NB4 (cell line): ENCODE measurements at places on chromosomes 3 and 15.

- DNase-seq = no peak
Observed at GRCh38 chr15:92690395-92690794, 34.8 kb upstream of the FAM174B start.

- no peak for DNase-seq
Observed at GRCh38 chr3:52073490-52073889, 17.1 kb upstream of the DUSP7 start.

- DNase-seq = no peak
Observed at GRCh38 chr3:53816425-53816824, 29.8 kb downstream of the CHDH start.

DNA sequence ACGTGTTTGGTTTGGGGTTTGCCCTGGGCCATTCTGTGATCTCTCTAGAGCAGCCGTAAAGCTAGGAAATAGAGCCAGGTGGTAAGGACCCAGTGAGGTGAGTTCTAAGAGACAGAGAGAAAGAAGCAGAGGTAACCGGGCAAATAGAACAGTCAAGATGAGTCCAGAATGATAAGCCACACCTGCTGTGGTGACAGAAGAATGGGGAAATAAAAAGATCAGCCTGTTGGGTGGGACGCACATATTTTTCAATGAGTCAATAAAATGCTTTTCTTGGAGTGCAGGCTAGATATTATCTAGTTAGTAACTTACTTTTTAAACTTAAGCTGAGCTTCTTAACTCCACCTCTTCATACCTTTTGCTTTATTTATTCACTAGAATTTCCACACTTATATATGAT, 135.0 kb downstream of the NFKBIZ start:
- DNase-seq = no peak

DNA sequence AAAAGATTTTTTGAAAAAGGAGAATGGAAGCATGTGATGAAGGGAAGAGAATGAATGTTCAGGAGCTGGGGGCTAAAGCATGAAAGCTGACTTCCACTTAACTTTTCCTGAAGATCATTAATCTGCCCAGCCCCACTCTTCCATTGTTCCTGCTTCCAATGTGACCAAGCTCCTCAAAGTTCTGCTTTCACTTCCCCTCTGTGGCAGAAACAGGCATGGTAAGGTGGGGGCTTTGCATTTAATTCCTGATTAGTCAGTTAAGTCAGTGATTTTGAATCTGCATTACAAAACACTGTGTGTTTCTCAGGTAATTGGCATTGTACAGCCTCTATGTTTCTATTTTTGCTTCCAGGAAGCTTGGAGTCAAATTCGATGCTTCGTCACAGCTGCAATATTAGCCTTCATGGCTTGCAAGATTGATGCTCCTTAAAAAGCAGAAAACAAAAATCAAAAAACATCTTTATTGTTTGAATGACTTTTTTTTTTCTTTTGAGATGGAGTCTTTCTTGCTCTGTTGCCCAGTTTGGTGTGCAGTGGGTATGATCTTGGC, 7.3 kb upstream of the TM6SF1 start:
- DNase-seq = peak; percentile 36

DNA sequence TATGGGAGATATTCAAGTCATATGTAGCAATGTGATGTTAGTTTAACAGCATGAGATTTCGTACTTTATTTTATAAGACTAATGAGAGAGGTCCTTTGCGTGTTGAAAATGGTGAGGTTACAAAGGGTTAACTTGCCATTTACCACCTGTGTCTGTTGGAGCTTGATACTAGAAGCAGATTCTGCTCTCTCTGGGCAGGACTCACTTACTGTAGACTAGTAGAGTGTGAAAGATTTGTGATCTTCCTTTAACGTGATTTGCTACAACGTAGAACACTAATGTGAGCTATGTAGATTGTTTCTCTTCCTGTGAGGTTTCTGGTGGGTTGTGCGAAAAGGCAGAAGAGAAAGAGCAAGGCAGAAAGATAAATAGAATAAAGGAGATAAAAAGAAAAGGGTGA, 1.1 kb downstream of the TP63 start:
- DNase-seq = no peak

- DNase-seq = peak; percentile 6
Observed at GRCh38 chr3:104273046-104273649, 1093.6 kb upstream of the ALCAM start.

GRCh38 chr15:93829115-93829870, 402.1 kb upstream of the MCTP2 start:
- DNase-seq = peak; percentile 88

DNA sequence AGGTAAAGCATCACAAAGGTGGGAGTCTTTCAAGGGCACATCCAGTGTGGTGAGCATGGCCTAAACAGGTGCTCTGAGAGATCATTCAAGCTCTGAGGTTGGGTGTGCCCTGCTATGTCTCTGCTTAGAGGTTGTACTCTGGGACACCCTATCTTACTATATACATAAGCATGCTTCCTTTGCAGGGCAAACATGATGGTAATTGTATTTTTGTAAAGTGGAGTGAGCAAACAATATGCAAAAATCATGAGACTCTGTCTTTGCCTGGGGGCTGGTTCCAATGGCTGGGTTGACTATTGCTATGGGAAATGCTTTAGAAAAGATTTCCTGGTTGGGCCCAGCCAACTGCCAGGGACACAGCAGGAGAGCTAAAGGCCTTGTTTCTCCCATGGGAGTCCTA, 315.1 kb upstream of the TLE3 start:
- DNase-seq = no peak

- DNase-seq = peak; percentile 82
Observed at GRCh38 chr3:152241142-152242017, 27.3 kb upstream of the MBNL1 start.

DNA sequence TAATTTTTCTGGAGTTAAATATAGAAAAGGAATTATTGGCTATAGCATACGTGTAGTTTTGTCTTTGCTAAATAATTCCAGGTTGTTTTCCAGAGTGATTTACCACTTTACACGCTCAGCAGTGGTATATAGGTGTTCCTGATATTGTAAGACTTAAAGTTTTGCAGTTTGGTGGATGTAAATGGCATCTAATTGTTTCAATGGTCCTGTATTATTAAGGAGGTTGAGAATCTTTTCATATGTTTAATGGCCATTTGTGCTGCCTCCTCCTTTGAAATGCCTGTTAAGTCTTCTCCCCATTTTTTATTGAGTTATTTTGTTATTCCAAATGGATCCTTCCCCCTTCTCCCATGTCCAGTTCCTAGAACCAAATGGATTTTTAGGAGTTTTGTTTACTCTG, 26.4 kb upstream of the P4HTM start:
- no peak for DNase-seq

- no peak for DNase-seq
Observed at GRCh38 chr3:115052906-115053305, 94.2 kb downstream of the ZBTB20 start.

GRCh38 chr3:99131876-99132275, 230.4 kb upstream of the DCBLD2 start:
- no peak for DNase-seq

DNA sequence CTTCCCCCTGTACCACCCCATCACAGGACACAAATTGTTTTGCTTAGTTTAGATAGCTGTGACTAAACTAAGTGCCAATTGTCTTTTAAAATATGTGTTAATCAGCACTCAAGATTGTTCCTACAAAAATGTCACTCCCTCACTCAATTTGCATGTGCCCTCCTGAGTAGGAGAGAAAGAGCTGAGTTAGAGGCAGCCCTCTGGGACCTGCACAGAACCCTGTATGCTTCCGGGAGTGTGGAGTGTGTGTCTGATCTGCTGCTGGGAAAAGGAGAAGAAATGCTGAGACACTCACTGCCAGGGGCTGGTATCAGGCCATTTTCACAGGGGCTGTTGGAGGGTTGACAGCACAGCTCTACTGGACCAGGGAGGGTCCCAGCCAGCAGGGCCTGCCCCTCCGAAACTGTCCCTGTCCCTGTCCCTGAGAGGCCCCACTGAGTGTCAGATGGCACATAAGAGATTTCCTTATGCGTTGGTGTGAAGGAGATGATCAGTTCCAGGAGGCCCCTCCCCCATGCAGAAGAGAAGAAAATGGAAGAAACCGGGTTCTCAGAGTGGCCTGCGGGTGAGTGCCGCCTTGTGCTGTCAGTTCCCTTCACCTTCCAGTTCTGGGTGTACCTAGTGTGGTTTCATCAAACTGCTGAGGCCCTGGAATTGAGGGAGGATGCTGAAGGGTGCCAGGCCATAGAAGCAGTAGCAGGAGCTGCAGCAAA, 3.9 kb upstream of the B3GNT5 start:
- DNase-seq = no peak

- no peak for DNase-seq
Observed at GRCh38 chr15:69435985-69436384, 16.6 kb upstream of the RPLP1 start.

- DNase-seq = no peak
Observed at GRCh38 chr15:68580883-68581155, 2.0 kb downstream of the CORO2B start.

- no peak for DNase-seq
Observed at GRCh38 chr15:68798346-68799094, 22.2 kb downstream of the ANP32A start.

- DNase-seq = no peak
Observed at GRCh38 chr15:72497402-72497801, 23.3 kb downstream of the ARIH1 start.

DNA sequence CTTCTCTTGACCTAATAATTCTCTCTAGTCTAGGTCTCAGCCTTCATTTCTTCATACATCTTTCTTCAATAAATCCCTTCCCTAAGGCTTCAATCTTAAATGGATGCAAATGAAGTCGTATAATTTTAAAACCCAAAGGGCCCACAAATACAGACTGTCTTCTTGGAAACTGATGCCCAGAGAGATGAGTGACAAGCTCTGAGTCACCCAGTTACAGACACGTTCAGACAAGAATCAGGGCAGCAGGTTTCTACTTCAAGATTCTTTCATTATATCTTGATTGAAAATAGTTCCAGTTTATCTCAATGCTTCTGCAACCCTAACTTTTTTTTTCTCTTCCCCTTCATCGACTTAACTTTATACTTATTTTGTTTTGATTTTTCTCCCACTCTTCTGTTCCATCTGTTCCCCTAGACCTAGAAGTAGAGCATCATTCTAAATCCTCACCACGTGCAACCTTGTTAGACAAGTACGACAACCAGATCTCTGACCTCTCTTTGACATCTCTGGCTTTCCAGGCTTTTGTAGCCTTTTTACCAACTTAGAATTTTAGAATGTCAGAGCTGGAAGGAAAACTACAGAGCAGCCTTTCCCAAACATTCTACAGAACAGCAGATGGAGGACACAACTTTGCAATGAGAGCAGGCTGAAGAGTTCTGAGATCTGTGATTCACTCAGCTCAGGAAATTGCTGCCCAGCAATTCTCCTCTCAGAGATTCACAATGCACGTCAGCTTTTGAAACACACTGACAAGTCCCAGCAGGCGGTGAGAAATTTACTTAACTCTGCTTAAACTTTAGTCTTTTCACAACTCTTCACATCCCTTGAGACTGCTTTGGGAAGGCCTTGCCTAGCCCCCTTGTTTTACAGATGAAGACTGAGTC, 25.3 kb downstream of the NCEH1 start:
- no peak for DNase-seq

GRCh38 chr3:8503871-8504610, 2.4 kb downstream of the LMCD1 start:
- DNase-seq = no peak

DNA sequence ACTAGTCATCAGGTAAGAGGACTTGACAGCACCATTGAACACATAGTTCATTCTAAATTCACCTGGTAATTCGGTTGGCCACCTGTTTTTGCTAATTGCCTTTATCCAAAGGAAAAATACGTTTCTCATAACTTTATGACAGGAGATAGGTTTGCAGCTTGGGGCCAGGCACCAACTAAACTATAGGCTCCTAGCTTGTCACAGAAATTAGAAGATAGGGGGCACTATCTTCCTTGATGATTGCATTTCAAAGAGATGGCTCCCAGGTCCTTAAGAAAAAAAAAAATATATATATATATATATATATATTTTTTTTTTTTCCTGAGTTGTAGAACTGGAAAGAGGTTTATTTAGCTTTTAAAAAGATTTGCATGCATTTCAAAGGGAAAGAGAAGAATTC, 563.6 kb downstream of the NAALADL2 start:
- DNase-seq = no peak

- no peak for DNase-seq
Observed at GRCh38 chr3:72601983-72602750, 246.1 kb downstream of the SHQ1 start.

GRCh38 chr15:75327491-75327890, 8.4 kb upstream of the COMMD4 start:
- DNase-seq = no peak

- DNase-seq = no peak
Observed at GRCh38 chr3:114551770-114552526, 258.1 kb downstream of the TIGIT start.

DNA sequence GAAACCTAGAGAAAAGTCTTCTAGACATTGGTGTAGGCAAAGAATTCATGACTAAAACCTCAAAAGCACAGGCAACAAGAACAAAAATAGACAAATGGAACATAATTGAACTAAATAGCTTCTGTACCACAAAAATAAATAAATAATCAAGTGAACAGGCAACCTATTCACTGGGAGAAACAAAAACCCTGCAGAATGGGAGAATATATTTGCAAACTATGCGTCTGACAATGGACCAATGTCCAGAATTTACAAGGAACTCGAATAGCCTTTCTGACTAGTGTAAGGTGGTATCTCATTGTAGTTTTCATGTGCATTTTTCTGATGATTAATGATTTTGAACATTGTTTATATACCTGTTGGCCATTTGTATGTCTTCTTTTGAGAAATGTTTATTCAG, 37.0 kb upstream of the GCSAM start:
- DNase-seq = no peak
